ENCODE measurements at places on chromosomes 7 and 10.
A peak's percentile ranks its signal among the peaks of the same experiment; 100 is the strongest.

GRCh38 chr10:85547460-85548023 is 819.1 kb downstream of the GRID1 start:
- no peak for DNase-seq

DNA sequence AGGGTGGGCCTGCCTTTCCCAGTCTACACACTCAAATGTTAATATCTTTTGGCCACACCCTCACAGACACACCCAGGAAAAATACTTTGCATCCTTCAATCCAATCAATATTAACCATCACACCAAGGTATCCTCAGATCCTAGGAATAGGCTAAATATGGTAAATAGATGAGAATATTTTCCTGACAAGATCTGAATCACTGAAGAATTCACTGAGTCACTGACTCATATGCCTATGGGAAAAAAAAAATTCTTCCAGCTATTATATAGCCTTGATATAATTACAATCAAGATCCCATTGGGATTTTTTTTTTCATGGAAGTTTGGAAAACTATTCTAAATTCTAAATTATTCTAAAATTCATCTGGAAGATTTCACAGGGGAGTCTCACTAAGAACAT is 65.8 kb downstream of the INHBA start:
- DNase-seq: no peak

DNA sequence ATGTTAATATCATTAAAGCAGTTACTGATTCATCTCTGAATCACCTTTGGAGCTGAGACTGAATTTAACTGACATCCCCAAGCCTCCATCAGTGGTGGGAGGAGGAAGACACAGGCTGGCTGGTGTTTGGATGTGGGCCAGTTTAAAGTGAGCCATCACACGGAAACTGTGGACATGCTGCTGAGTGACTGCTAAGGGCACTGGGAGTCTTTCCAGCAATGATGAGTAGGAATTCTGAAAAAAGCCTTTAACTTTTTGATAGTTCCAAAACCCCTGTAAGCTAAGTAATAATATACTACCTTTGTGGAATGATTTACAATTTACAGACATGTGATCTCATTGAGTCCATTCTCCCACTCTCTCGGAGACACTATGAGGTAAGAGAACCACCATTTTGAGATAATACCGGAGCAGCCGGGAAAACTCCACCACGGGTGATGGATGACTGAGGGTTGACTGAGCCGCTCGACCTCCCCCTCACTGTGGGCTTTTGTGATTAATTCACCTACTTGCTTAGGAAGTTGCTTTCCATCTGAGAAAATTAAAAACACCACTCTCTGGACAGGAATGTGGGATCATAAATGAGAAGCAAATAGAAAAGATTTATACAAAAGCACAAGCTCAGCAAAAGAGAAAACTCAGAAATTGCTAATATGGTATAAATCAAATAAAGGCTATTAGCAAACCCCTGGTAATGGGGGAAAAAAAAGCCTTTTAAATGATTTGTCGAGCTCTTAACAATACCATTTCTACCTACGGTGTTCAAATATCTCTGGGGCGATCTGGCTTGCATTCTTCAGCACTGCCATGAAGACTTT is 194.8 kb downstream of the FANK1 start:
- DNase-seq: no peak

DNA sequence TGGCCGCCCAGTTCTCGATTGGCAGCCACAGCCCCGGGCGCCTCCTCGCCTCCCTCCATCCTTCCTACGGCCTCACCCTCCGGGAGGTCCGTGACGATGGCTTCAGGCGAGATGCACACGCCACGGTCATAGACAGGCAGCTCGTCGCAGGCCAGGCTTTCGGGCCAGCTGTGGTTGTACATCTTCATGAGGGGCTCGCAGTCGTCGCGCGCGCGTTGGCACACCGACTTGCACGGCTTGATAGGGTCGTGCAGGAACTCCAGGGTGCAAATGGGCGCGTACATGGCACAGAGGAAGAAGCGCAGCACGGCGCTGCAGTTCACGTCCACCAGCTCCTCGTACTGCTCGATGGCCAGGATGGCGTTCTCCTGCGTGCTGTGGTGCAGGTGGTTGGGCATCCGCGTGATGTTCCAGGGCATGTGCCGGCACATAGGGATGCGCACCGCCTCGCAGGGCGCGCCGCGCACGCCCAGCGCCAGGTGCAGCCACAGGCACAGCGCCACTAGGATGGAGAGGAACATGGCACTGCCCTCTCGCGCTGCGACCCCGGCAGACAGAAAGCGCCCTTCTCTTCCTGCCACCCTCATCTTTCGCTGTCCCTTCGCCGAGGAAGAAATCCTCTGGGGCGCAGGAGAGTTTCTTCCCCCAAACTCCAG is 472 bp downstream of the SFRP4 start:
- no peak for DNase-seq

DNA sequence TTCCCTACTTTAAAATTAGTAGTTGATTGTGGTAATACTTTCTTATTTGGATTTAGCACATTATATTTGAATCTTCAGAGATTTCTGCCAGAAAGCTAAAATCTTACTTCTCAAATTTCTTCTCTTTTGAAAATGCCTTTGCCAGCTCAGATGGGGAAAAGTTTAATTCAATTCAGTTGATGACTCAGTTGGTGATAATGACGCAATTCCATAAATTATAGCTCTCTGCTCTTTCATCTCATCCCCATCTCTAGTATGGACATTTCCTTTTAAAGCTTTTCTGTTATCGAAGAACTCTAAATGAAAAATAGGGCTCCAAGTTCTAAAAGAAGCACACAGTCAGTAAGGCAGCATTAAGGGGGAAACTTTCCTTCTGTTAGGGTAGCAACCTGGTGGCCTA is 25.5 kb downstream of the RNLS start:
- DNase-seq: no peak

- no peak for DNase-seq
These were observed 160.0 kb downstream of the UBE2H start for GRCh38 chr7:129792721-129793120.

DNA sequence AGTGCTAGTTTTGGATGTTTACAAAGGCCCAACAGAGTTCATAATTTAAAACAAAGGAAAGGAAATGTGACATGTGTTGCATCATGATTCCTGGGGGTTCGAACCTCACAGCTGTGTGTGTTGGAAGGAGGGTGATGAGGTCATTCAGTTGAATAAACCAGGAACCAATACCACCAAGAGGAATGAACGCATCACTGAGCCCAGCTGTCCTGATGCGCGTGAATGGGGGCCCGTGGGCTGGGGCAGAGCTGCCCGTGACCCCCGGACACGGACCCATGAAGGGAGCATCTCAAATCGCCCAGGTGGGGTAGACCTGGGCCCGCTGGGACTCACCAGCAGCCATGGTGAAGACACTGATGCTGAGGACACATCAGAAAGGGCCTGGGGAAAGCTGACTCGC is 33.0 kb downstream of the BRI3 start:
- no peak for DNase-seq

GRCh38 chr10:2772135-2772534 is 295.2 kb upstream of the PFKP start:
- DNase-seq: no peak

DNA sequence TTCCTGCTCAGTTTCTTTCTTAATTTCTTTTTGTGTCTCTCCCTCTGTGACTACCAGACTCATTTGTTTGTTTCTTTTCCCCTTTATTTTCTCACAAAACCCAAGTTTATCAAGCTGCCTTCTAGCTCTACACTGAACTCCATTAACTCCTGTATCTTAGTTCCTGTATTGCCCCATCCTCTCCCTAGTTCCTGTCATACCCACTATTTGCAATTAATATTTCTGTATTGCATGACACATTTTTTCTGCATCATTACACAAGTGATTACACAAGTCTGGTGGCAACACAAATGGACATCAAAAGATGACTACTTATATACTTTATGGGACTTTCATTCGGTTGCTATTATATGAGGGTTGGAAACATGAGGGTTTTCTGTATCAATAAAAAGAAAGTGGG is 26.9 kb upstream of the OR9A4 start:
- DNase-seq: peak; percentile 6

- DNase-seq: no peak
These were observed 714.5 kb upstream of the POT1 start for GRCh38 chr7:125644109-125644508.

- DNase-seq: no peak
These were observed 178.4 kb downstream of the ADARB2 start for GRCh38 chr10:1558906-1559305.

- DNase-seq: no peak
These were observed 78.2 kb downstream of the FGFR2 start for GRCh38 chr10:121519901-121520493.

DNA sequence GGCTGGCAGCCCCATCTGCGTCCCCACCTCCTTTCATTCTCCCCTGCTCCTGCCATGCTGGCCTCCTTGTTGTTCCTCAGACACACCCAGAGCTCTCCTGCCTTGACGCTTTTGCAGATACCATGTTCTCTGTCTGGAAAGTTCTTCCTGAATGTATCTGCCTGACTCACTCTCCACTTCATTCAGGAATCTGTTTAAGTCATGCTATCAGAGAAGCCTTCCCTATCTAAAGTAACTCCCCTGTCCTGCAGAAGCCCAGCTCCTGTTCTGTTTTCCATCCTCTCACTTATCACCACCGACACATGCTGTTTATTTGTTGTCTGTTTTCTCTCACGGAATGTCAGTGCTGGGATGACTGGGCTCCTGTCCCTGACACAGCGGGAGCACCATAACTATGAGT is 82.0 kb downstream of the AFAP1L2 start:
- no peak for DNase-seq

DNA sequence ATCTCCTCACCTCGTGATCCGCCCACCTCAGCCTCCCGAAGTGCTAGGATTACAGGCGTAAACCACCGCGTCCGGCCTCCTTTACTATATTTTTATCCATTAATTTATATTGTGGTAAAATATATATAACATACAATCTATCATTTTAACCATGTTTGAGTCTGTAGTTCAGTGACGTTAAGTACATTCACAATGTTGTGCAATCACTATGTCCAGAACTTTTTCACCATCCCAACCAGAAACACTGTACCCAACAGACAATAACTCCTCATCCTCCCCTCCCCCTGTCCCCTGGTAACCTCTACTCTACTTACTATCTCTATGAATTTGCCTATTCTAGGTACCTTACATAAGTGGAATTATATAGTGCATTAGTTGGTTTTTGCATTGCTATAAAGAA is 297.5 kb upstream of the GALNT17 start:
- DNase-seq: no peak

DNA sequence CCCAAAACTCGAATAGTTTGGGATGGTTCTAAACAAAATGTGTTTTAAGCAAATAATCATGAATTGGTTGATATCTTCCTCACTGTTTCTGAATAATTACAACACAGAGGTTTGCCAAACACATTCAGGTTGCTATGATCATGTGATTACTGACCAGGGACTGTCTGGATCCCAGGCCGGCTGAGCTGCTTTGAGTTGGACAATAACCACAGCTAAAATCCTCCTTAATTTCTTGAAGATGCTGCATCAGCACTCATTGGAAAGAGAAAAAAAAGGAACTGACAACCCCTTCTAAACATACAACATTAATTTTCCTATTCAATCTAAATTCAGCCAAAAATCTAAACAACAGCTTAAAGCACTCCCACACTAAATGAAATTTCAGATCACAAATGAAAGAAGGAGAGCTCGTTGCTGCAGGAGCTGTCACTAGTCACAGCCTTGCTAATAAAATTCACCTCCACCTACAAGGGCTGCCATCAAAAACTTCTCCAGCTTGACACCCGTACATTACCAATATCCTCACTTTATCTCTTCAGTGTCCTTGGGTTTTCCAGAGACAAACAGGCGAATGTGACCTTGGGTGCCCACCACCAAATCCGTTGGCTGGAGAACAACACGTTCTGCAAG is 560.2 kb downstream of the KCNMA1 start:
- DNase-seq: no peak

GRCh38 chr7:117949232-117949631 is 76.0 kb upstream of the CTTNBP2 start:
- DNase-seq: no peak

DNA sequence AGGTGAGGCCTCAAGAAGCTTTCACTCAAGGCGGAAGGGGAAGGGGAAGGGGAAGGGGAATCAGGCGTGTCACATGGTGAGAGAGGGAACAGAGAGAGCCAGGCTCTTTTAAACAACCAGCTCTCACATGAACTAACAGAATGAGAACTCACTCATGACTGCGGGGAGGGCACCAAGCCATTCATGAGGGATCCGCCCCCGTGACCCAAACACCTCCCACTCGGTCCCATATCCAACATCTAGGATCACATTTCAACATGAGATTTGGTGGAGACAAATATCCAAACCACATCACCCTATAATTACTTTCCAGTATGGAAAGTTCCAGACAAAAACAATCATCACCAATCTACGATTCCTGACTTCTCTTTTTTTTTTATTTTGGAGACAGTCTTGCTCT is 22.9 kb downstream of the HIP1 start:
- DNase-seq: no peak

- DNase-seq: no peak
These were observed 2.4 kb upstream of the GRID1 start for GRCh38 chr10:86368987-86369386.

DNA sequence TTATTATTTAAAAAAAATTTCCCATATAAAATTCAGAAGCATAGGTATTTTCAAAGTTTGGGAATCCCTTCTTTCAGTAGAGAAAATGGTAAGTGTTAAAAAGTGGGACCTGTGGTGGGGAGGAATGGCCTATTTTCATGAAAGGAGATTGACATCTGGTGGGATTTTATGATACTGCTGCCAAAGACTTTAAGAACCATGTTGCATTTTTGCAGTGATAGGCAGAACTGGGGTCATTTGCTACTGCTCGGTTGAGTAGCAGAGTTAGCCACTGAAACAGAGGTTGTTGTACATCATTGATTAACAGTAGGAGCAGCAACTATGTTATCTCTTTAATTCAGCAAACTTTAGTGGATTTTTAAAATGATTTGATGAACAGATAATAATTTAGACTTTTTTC is 4.4 kb downstream of the BICC1 start:
- DNase-seq: no peak

DNA sequence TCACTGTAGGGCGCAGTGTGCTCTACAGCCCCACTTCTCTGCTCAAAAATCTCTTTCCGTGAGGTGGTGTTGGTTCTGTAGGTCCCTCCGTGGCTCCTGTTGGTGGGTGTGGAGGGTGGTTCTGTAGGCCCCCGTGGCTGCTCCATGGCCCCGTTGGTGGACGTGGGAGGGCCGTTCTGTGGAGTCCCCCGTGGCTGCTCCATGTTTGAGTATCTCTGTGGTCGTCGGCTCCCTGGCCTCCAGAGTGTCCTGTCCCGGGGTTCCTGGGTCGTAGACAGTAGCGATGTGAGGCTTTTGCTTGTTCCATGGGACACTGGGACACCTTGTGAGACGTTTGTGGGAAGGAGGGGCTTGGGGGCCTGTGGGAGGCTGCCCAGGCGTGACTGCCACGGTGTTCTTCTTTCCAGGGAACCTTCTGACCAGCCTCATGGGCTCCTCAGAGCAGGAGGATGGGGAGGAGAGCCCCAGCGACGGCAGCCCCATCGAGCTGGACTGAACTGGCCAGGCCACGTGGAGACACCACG is 18.6 kb downstream of the GET4 start:
- no peak for DNase-seq

Data from CD4-positive, alpha-beta T cell treated with Interleukin-17A for 1 hour (primary cell).